ENCODE measurements at places on chromosomes 5 and 9.

DNA sequence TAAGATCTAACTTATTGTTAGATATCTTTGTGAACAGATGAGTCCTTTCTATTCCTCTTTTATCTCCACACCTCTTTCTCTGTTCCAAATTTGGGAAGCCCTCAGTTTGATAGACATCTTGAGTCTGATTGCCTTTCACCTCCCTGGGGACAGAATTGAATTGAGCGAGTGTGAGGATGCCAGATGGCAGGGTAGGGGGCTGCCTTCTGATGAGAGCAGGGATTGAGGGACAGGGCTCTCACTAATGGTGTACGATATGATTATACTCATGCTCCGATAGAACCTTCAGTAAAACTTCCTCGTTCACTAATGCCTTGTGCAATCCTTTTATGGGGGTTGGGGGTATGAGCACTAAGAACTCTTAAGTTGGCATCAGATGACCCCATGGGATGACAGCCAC, 172.1 kb upstream of the DAP start:
- DNase-seq, result no peak

- no peak for DNase-seq
Measured at GRCh38 chr5:73918791-73919221, 292.8 kb downstream of the ARHGEF28 start.

GRCh38 chr9:18666348-18666747, 192.4 kb downstream of the ADAMTSL1 start:
- DNase-seq, result no peak

GRCh38 chr5:13866792-13867191, 77.7 kb downstream of the DNAH5 start:
- DNase-seq, result no peak

DNA sequence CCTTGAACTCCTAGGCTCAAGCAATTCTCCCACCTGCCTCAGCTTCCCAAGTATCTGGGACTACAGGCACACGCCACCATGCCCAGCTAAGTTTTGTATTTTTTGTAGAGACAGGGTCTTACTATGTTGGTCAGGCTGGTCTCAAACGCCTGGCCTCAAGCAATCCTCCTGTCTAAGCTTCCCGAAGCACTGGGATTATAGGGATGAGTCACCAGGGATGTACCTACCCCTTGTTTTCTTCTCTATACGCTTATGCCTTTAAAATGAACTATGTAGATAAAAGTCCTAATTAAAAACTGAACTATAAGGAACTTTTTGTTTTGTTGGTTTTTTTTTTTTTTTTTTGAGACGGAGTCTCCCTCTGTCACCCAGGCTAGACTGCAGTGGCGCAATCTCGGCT, 25.8 kb downstream of the UIMC1 start:
- DNase-seq, result no peak

DNA sequence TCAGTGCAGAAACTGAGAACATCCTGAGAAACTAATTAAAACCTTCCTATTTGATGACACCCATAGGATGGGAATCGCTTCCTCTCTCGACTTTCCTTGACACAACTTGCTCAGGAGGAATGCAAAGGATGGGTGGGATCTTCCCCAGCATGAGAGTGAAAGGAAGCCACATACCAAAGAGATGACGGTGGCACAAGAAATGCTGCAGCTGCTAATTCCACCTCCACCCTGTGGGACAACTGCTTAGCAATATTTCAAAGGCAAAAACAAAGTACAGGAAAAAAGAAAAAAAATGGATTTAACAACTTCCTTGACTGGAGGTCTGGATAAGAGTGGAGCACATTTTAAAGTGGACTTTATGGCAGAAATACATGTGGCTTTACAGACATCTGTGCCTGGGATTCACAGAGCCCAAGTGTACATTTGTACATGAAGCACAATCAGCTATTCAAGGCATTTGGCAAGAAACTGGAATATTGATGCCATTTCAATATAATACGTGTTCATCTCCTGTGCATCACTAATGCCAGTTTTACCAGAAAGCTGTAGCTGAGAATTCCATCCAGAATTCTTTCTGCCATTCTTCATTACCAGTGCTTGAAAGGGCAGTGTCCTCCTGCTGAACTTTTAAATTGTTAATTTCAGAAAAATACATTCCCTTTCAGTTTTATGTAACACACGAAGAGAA, 359.2 kb upstream of the ACTBL2 start:
- DNase-seq, result no peak

- DNase-seq, result no peak
Measured at GRCh38 chr5:143207563-143208364, 195.7 kb downstream of the NR3C1 start.

DNA sequence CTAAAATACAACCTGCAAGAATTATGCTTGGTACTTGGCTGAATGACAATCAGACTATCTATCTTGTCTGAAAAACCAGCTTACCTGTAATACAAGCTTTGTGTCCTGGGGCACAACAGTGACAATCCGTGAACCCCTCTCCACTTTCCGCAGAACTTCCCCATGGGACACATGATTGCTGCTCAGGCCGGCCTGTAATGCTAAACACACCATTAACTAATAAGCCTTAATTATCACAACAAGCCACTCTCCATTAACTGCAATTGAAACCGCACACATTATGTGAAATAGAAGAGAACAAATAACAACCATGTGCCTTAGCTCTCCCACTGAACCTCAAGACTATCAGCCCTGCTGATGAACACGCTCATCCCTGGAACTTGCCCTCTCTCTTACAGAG, 33.7 kb downstream of the ELP1 start:
- DNase-seq, result no peak

- DNase-seq, result no peak
Measured at GRCh38 chr5:55692106-55692417, 20.1 kb downstream of the SLC38A9 start.

All from stimulated activated CD4-positive, alpha-beta T cell treated with anti-CD3 and anti-CD28 coated beads, TNF-alpha, amount 100 ng/mL, for 48 hours (primary cell).